ENCODE measurements at places on chromosomes 2 and 18. TPM values are rescaled to one million over a fixed set of nuclear protein-coding genes. Genes with fewer than 3 reads are reported as not detected.

The MPP4 gene
- 0.22 TPM for total RNA-seq

The ZNF396 gene
- 0.98 TPM for total RNA-seq

The SLC19A3 gene
- total RNA-seq, result not detected

The ONECUT2 gene
- not detected for total RNA-seq

The AKAIN1 gene
- not detected for total RNA-seq

The UBXN2A gene
- 10.6 TPM for total RNA-seq

The STPG4 gene
- total RNA-seq, result 0.17 TPM

The PREB gene
- 25.3 TPM for total RNA-seq

The CCDC148 gene
- total RNA-seq, result 0.34 TPM

The MLPH gene
- total RNA-seq, result 3.3 TPM

The MIB1 gene
- total RNA-seq, result 38.9 TPM

The SERPINB12 gene
- not detected for total RNA-seq

The PSMG2 gene
- 67.5 TPM for total RNA-seq

The IER3IP1 gene
- 74.9 TPM for total RNA-seq

The GNLY gene
- total RNA-seq, result not detected

The IL37 gene
- not detected for total RNA-seq

The BMP10 gene
- not detected for total RNA-seq

The DSG1 gene
- total RNA-seq, result not detected

The MTERF4 gene
- 32.1 TPM for total RNA-seq

The CNTNAP5 gene
- under 0.01 TPM for total RNA-seq

The TBR1 gene
- under 0.01 TPM for total RNA-seq

The CCDC141 gene
- total RNA-seq, result 3.7 TPM

The LHCGR gene
- not detected for total RNA-seq

The GCG gene
- total RNA-seq, result not detected

The SMAD4 gene
- total RNA-seq, result 67.7 TPM

The ARHGAP15 gene
- not detected for total RNA-seq

The UGT1A6 gene
- not detected for total RNA-seq

The L3MBTL4 gene
- 8.8 TPM for total RNA-seq

The CLEC4F gene
- total RNA-seq, result 0.17 TPM

The TOGARAM2 gene
- not detected for total RNA-seq

The ANKRD62 gene
- total RNA-seq, result under 0.01 TPM

The REEP1 gene
- total RNA-seq, result 17.7 TPM

The SETBP1 gene
- 5.1 TPM for total RNA-seq

The SCYGR4 gene
- not detected for total RNA-seq

The CCDC121 gene
- 2.0 TPM for total RNA-seq

The CIDEA gene
- 0.52 TPM for total RNA-seq

The GALR1 gene
- total RNA-seq, result not detected

The RPIA gene
- total RNA-seq, result 12.8 TPM

The CHRND gene
- total RNA-seq, result not detected

The PSTPIP2 gene
- 0.95 TPM for total RNA-seq

The MFSD2B gene
- total RNA-seq, result under 0.01 TPM

The ECEL1 gene
- total RNA-seq, result not detected

The RRM2 gene
- 6.4 TPM for total RNA-seq

The DNAH6 gene
- total RNA-seq, result 0.09 TPM

The UBR3 gene
- 45.6 TPM for total RNA-seq

The PROM2 gene
- total RNA-seq, result 0.09 TPM

The TMEM87B gene
- total RNA-seq, result 22.1 TPM

The DAPL1 gene
- total RNA-seq, result not detected

The BBS5 gene
- total RNA-seq, result 1.5 TPM

The RAB6D gene
- 0.11 TPM for total RNA-seq

The TUBB8B gene
- total RNA-seq, result 0.11 TPM

The CGREF1 gene
- total RNA-seq, result 1.7 TPM

The RASGRP3 gene
- 234 TPM for total RNA-seq

The ALLC gene
- total RNA-seq, result not detected

The CPS1 gene
- 0.22 TPM for total RNA-seq
